ENCODE measurements at places on chromosomes 3 and 15.

DNA sequence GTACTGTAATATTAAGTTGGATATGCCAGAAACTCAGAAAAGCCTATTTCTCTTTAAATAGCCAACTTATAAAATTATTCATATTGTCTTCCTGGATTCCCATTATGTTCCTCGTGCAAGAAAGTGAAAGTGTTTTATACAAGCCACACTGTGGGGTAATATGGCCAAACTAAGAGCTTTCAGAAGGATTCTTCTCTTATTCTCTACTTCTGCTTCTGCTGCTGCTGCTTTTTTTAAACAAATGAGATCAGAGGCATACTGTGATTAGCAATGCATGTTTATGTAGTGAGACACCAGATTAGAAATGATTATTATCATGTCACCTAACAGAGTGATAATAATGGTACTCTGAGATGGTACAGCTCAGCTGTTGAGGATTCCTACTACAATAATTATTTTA lies 1026.5 kb upstream of the CFAP20DC start:
- peak; percentile 29 for DNase-seq

- DNase-seq = no peak
These were observed 101.7 kb upstream of the TPM1 start for GRCh38 chr15:62940755-62941361.

DNA sequence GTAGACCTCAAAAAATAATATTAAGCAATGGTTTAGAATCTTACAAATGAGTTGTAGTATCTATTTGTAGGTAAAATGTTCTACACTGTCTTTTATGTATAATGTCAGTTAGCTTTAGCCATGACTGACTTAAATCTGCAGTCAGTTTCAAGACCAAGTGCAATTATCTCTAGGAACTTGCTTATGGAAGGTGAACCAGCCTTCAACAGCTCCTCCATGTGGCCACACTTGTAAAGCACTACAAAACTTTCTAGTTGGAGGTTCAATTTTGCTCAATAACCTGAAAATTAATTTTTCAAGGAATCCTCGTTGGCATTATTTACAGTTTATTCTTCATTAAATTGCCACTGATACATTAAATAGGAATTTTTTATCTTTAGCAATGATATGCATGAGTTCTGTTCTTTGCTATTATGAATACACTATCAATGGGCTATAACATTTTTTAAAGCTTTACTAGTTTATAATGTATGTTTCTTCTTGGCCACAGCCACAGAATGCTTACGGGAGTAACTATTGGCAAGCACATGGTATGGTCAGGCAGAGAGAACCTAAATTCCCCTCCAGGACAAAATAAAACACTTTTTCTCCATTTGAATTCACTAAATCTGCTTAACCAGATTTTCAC lies 315.3 kb upstream of the UBE2E2 start:
- DNase-seq = peak; percentile 78

DNA sequence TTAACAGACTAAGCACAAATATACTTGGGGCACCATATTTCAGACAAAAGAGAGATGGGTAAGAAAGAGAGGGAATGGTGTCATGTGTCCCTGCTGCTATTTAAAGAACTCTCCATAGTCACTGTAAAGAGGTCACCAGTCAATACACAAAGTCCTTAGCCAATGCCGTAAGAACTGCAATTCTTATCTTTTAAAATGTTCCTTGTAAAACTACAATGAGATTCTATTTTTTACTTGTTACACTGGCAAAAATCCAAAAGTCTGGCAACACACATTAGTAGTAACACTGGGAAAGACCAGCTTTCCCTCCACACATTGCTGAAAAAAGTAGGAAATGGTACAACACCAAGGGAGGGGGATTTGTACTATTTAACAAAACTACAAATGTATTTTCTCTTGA lies 189.4 kb downstream of the TBC1D5 start:
- DNase-seq = no peak

GRCh38 chr15:77160562-77161478 lies 89.9 kb upstream of the TSPAN3 start:
- DNase-seq = peak; percentile 58

DNA sequence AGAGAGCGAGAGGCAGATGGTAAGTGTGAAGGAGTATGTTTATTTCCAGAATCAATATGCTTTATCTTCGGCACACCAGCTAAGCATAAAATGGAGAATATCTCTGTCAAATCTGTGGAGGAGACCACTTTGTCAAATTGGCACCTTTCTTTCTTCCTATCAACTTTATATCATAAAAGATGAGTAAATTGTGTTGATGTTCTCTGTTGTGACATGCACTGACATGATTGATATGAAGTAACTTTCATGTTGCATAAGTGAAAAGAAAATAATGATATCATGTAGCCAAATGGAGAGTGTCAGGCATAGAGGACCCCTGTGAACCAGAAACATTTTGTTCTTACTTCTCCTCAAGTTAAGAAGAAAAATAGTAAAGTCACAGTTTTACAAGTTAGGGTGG lies 753.8 kb downstream of the ZNF385D start:
- DNase-seq = no peak

- no peak for DNase-seq
These were observed 20.8 kb upstream of the RNF111 start for GRCh38 chr15:58966698-58967097.

DNA sequence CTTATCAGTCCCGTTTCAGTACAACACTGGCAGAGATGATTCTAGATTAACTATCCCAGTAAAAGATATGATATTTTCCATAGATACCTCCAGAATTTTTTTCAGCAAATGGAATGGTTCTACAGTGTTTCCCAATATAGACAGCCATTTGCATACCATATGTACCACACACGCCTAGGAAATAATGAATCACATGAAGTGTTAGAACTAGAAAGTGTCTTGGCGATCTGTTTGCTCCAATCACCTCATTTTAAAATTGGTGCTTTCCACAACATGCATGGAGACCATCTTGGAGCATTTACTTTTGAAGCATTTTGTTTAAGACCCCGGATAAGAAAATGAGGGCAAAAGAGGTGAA lies 2.0 kb downstream of the C2CD4A start:
- no peak for DNase-seq

DNA sequence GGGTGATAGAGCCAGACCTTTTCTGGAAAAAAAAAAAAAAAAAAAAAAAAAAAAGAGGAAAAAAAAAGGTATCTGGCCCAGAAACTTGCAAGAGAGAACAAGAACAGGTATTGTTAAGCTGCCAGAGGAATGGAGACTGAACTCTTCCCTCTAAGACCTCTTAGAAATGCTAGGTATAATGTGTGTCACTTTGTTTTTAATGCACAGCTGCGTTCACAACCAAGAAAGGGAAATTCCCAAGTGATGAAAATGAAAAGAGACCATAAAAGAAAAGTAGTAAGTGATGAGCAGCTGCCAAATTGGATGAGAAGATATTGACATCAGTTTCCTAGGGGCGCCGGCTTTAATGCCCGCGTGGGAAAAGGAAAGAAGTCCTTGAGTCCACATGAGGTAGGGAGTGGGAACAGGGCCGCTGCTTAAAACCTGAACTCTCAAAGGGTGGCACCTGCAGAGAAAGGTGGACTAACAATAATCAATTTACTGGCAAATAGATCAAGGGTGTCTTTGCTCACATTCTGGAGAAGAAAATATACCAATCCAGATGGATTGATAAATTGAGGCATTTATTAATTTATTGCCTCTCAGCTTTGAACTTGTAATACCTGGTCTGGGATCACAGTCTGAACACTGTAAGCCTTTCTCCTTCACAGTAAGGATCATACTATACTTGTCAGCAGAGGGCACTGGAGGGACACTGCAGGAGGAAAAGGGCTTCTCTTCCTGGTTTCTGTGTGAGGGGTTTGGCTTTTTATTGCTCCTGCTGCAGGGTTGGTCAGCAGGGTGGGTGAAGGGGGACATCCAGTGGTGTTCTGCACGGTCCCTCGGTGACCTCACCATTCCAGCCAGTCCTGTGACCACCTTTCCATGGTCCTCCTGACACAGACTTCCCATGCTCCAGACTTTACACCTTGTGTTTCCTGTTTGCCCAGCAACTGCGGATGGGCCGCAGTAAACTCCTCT lies 131.6 kb downstream of the AQP9 start:
- peak; percentile 85 for DNase-seq

DNA sequence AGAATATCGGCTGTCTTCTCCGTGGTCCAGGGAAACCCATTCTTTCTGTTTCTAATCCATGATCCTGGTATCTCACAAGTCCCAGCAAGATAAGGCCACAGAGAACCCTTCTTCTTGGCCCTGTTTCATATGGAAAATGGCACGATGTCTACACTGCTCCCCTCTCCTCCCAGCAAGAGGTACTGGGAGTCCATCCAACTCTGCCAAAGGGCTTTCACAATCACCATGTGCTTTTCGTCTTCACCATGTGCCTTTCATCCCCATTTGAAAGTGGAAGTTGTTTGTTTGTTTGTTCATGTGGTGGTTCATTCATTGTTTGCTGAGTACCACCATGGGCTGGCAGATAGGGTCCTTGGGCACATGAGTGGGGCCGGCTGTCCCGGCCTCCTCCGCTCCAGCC lies 5.5 kb downstream of the ITIH3 start:
- no peak for DNase-seq

- no peak for DNase-seq
These were observed 23.5 kb downstream of the ZXDC start for GRCh38 chr3:126452213-126452612.

GRCh38 chr15:73923488-73924164 lies 2.6 kb upstream of the LOXL1 start:
- DNase-seq = no peak

- no peak for DNase-seq
These were observed 305.0 kb upstream of the C2CD4B start for GRCh38 chr15:62469874-62470688.

- DNase-seq = peak; percentile 45
These were observed 1.1 kb downstream of the RPS17 start for GRCh38 chr15:82538961-82539690.

- no peak for DNase-seq
These were observed 351.3 kb upstream of the CCDC54 start for GRCh38 chr3:107025961-107026360.

DNA sequence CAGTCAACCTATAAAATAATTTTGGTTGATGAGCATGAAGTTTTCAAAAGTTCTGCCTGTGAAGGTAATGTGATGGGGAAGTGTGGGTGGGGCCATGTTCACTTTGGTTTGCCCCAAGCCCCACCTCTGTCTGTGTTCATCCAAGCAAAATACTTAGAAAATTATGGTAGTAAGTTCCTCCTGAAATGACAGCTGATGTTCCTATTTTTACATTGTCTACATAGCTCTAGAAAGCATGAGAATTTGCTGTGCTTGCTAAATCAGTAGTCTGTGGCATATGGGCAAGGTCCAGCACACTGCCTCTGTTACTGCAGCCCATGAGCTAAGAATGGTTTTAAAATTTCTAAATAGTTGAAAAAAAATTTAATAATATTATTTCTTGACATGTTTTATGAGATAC lies 21.9 kb upstream of the CP start:
- no peak for DNase-seq

DNA sequence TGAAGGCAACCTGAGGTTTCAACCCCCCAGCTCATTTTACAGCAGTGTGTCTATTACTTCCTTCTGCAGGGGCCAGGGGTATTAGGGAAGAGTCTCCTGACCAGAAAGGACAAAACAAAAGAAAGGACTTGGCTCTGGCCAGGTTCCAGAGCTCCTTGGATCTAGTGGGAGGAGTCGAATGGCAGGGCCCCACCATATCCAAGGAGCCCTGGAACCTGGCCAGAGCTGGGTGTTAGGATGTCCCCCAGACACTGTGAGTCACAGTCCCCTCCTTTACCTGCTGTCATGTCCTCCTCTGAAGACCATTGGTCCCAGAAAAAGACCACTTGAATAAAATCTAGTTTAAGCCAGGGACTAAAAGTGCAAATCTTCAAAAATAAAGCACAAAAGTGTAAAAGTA lies 113.2 kb downstream of the EEFSEC start:
- DNase-seq = no peak

- DNase-seq = no peak
These were observed 21.0 kb downstream of the DUOX2 start for GRCh38 chr15:45093013-45093412.

DNA sequence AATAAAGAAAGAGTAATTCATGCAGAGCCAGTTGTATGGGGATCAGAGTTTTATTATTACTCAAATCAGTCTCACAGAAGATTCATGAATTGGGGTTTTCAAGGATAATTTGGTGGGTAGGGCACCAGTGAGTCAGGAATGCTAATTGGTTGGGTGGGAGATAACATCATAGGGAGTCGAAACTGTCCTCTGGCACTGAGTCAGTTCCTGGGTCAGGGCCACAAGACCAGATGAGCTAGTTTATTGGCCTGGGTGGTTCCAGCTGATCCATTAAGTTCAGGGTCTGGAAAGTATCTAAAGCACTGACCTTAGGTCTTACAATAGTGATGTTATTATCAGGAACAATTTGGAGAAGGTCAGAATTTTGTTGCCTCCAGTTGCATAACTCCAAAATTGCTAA lies 998.6 kb upstream of the EPHA6 start:
- DNase-seq = no peak

DNA sequence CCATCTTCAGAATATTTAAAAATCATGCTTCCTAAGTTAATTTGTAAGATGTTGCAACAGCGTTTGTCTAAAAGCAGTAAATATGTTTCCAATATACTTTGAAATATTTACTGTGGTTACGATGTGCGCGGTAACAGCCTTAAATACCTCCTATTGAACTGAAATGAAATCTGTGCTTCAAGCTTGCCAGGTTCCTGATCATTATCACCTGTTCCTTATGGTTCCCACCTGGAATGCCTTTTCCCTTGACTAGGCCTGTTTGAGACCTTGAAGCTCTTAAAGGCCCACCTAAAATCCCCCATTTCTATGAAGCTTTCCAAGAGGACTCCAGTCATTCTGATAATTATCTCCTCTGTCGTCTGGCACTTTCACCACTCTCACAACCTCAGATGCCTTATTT lies 146.7 kb downstream of the NAALADL2 start:
- DNase-seq = no peak

DNA sequence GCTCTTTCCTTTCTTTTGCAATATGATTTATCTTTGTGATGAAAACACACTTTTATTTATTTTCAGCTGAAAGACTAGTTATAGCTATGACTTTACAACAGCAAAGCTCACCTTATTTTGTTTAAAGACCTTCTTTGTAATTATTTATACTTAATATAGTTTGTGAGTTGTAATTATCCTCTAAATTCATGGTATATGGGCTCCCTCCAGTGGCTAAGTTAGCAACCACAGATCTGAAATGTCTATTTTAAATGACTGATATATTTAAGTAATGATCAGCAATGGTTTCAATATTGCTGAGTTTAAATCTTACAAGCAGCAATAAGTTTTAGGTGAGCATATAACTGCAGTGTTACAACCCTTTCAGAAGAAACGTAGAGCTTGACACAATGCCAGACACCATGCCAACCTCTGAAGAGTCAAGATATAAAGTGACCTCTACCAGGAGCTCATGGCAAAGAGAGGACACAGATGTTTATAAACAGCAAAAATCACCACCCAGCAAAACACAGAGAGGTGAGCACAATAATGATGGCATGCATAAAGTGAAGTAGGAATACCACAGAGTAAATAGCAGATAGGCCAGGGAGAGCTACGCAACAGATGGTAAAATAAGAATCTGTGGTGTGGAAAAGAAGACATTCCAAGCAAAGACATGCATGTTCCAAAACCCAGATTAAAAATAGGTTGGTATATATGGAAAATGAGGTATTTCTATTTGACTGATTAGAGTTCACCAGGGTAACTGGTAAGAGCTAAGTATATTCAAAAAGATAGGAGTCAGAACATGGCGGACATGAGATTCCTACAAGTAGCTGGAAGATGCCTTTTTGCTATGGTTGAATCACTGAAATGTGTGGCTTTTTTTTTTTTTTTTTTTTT lies 143.7 kb upstream of the ZNF385D start:
- DNase-seq = peak; percentile 60

All from hematopoietic multipotent progenitor cell treated with erythropoietin and hydrocortisone succinate and interleukin-3 and kit ligand, for 4 days (in vitro differentiated cells).